ENCODE measurements at places on chromosomes 12 and 14.

DNA sequence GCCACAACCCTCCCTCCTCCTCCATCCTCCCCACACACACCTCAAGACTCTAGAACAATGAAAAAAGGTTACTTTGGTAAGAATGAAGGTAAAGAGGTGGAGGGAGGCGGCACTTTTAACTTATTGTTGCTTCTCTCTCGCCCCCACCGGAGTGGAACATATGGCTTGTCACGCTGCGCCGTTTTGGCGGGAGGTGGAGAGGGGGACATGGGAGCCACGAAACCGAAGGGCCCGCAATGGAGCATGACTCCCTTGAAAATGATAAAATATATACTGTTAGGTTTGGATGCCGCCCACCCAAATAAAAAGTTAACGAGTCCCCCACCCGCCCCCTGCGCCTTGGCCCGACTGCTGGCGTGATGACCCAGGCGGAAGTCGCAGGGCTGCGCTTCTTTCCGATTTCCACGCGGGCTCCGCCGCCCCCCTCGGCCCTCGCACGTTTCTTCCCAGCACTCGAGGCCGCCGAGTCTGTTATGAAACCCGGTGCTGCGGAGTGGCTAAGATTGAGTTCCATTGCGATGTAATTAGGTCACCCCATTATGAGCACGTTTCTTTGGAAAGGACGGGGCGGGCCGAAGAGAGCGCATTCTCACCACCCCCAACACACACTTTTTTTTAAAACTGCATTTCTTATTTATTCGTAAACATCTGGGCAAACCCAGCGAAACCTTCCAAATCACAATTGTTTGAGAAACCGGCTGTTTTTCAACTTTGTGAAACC lies 1.4 kb upstream of the ZFP36L1 start:
- DNase-seq: no peak

- DNase-seq: no peak
Measured at GRCh38 chr12:78878459-78878858, 13.9 kb downstream of the SYT1 start.

DNA sequence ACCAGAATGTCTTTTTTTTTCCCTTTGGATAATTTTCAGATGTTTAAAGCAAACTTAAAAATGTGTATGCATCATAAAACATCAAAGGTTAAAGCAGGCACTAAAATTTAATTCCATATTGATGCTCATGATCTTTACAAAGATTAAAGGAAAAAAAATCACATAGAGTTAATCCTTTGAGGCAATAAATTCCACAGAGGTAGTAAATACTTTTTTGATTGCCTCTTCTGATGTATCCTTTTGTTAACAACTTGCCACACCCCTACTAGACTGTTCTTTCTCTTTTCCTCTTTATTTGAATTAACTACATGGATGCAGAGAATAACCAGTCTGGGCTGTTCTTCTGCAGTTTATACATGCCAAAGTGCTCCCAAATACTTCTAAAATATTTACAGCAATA lies 45.2 kb upstream of the KCNJ8 start:
- no peak for DNase-seq

DNA sequence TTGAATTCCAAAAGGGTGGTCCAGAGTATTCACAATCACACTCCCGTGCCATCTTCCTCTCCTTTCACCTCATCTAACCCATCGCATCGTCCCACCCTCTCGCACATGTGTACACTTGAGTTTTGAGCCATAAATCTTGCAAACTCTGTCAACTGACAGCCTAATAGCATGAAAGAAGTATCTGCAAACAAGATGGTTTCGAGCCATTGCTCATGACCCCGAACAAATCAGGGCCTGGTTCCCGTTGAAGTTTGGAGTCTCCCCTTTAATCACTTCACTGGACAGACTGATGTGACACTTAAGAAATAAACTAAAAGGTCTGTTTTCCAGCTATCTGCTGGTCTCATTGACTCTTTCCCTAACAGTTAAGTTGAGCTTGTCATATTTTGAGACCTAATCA lies 223.6 kb upstream of the SOX5 start:
- peak; percentile 36 for DNase-seq

DNA sequence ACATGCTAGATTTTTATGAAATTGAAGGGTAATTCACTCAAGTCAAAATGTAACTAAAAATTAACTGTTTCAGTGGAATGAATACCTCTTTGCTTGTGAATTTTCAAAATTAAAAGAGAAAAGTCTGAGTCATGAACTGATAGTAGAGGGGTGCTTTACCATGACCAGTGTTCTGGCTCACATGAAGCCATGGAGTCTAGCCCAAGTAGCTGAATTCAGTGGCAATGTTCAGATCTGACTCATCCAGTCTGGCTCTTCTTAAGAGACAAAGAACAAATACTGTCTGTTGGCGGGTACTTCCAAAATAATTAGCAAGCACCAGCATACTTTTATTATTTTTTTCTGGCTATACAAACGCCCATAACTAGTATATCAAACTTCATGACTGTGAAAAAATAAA lies 366.3 kb upstream of the GARIN6 start:
- DNase-seq: no peak

GRCh38 chr12:68623984-68624383 lies 13.3 kb downstream of the RAP1B start:
- DNase-seq: no peak

DNA sequence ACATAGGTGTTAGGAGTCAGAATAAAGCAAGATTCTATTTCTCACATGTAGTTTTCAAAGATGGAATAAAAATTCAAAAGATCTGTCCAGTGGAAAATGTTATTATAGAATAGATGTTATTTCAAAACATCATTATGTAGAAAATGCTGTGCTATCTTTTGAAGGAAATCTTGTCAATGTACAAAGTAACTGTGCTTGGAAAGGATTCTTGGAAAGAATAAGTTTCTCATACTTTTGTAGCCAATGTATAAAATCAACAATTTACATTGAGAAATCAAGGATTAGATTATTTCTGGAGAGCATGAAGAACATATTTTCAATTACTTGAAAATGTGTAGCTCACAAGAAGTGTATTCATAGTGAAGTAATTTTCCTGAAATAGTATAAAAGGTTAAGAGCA lies 532.5 kb upstream of the MGAT4C start:
- DNase-seq: no peak

DNA sequence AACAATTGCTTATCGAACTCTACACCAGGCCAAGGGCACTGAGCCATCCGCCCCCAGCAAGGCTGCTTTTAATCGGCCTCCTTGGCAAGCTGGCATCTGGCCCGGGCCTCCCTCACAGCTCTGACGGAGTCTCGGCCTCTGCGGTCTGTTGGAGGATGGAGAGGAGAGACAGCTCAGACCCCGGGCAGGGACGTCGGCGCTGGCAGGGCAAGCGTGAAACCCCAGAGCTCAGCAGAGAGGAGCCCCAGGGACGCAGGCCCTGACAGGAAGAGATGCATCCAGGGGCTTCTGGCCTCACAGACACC lies 17.5 kb downstream of the CAMKK2 start:
- DNase-seq: no peak

DNA sequence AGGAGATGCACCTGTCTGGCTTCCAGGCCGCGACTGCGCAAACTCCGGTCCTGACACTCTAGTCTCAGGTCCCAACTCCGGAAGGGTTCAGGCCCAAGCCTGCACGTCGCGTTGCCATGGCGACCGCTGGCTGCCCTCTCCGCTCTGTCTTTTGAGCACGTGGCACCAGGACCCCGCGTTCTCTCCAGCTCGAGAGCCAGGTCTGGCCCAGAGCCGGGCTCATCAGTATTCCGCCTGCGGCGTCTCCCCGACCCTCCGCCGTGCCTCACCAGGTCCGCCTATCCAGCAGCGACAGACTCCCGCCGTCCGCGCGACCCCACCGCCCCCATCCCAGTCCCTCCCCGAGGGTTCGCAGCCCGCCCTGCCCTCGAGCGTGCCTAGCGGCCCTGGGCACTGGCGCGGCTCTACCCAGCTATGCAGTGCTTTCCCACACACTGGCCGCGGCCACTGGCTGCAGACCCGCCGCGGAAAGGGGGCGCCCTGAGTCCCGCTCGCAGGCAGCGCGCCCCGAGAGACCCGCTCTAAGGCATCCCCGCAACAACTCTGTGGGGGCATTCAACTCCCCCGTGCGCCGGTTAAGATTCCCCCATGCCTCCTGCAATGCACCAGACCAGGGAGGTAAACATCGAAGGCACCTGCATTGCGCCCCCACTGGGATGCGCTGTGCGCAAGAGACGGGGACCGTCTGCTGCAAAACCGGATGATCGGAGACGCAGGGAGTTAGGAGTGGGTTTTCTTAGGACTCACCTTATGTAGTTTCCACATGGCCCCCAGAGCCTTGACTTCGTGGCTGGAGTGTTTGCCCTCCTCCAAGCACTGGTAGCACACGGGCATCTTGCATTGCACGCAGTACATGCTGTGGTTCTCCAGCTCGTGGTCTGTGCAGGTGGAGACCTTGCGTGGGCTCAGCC lies 1.3 kb downstream of the TRIM9 start:
- DNase-seq: peak; percentile 59

GRCh38 chr14:23568600-23569331 lies 1.2 kb upstream of the AP1G2 start:
- DNase-seq: peak; percentile 62

DNA sequence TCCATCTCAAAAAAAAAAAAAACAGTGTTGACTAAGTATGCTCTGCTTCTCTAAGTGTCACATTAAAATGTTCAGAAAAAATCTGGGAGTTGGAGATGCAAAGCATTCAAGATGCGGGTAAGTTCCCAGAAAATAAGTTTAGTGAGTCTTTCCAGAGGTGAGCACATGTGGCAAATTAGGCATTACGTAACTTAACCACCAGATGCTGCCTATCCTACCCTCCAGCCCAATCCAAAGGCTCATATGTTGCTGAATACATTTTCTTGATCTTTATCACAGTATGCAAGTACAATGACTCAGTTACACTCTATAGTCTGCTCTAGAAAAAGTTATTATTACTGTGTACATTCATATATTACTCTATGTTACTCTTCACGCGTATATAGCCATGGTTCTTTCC lies 3.6 kb downstream of the SLC2A14 start:
- DNase-seq: no peak

- DNase-seq: no peak
Measured at GRCh38 chr12:89468648-89469326, 55.8 kb downstream of the GALNT4 start.

DNA sequence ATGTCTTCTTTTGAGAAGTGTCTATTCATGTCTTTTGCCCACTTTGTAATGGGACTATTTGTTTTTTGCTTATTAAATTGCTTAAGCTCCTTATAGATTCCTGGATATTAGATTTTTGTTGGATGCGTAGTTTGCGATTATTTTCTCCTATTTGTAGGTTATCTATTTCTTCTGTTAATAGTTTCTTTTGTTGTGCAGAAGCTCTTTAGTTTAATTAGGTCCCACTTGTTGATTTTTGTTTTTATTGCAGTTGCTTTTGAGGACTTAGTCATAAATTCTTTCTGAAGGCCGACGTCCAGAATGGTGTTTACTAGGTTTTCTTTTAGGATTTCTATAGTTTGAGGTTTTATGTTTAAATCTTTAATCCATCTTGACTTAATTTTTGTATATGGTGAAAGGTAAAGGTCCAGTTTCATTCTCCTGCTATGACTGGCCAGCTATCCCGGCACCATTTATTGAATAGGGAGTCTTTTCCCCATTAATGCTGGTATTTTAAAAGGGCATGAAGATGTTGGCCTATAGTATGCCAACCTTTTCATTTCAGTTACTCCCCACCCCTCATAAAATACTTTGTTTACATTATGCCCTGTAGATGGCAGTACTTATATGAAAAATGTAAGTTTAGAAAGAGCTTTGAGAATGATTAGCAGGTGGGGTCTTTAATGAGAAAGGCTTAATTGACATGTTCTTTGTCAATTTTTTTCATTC lies 62.9 kb upstream of the PSMA6 start:
- DNase-seq: no peak

DNA sequence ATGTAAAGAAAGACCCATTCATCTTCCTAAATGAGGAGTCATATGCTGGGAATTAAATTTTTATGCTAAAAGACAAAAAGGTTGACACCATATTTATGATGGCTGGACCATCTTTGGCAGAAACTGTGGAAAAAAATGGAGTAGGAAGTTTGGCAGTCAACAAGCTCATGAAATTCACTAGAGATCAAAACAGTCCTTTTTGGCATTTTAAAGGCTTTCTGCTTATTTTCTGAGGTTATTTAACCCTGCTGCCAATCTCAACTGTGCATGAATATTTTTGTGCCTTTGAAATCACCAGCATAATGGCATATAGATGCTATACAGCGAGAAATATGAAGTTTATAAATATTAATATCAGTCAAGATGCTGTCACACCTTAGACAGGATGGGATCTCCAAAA lies 399.5 kb downstream of the PDZRN4 start:
- no peak for DNase-seq

DNA sequence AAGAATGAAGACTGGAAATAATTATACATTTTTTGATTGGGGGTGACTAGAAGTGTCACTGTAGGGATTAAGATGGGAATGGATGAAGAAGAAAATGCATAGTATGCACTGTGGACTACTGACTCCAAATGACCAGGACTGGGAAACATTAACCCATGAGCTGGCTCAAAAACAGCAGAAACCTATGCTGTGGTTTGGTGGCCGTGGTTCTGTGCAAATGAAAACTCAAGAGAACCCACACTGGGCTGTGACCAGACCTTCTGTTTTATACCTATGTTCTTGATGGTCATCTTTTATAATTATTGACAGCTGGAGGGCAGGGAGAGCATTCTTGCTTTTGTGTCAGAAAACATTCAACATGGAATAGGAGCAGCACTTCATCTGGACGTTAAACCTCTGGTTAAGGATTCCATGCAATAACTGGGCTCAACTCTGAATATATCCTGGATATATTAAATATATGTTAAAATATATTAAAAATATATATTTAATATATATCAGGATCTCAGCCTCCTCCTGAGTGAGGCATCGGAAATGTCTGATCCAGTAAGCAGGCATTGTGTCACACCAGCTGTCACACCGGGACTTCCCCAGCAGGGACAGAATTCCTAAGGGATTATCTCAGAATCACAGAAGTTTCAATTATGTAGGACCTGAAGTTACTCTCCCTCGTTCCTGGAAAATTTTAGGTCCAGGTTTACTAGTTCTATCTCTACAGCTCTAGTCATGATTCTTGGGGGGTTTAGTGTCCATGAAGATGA lies 48.5 kb downstream of the BBS10 start:
- DNase-seq: peak; percentile 30

DNA sequence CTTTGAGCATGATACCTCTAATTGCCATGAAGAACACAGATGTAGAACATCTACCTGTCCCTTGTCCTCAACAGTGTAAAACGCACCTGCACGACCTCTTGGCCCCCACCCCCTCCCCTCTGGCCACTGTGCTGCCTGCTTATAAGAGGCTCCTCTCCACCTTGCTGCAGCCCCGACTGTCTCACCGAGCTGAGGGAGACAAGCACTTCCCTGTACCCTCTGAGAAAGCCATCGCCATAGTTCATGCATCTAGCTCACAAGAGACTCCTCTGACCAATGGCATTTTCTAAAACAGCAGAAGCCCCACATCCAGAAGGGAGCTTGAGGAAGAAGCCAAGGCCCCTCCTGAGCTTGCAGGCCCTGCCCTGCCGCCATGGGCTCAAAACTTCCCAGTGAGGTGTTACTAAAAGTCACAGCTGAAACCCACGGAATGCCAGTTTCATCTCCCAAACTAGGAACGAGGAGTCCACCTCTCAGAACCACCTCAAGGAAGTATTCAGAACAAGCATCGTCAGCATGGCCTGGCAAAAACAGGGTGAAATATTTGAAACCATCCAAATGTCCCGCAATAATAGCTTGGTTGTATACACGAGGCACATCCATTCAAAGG lies 21.5 kb upstream of the ANO2 start:
- DNase-seq: no peak

Measured in HuH-7 (cell line).